ENCODE measurements at places on chromosomes 5 and 9.

GRCh38 chr5:57303985-57304384, 130.1 kb downstream of the GPBP1 start:
- no peak for DNase-seq

- no peak for DNase-seq
These were observed 526.4 kb downstream of the NR2F1-AS1 start for GRCh38 chr5:93054424-93055163.

DNA sequence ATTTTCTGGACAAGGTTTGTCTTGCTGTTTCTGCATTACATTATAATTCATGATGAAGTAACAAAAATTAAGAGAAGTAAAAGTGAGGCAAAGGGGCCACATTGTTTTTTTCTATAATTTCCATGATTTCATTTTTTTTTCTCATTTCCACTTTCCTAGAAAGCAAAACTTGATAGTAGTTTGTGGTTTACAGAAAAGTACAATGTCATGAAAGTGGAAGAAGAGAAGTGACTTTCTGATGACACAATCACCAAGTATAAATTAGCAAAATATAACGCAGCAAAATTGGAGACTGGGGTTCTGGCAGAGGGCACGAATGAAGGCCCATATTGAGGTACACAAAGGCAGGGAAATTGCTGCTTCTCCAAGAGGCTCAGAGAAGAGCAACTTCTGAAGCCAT, 5.0 kb upstream of the IFNA14 start:
- DNase-seq = no peak

- peak; percentile 86 for DNase-seq
These were observed at the start of gene ZNF883 for GRCh38 chr9:113011911-113012381. TSS of gene ZNF883 (minus strand) at chr9:113012192.

DNA sequence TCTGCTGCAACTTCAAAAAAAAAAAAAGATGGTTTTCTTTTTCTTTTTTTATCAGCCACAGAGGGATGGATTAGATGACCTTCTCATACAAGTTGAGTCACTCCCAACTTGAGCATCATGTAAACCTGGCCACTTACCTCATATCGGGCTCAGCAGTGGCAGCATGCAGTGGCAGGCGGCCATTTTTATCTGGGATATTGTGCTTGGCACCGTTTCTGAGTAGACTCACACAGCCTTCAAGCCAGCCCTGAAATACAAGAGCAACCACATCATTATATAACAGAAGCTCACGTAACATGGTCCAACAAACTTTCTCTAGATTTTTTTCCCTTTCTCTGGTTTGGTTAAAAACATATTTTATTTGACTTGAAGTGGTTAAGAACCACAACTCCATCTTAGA, 62.6 kb downstream of the ANKRD55 start:
- DNase-seq = peak; percentile 43

- DNase-seq = peak; percentile 28
These were observed 540.5 kb downstream of the CTNND2 start for GRCh38 chr5:11363631-11364178.

DNA sequence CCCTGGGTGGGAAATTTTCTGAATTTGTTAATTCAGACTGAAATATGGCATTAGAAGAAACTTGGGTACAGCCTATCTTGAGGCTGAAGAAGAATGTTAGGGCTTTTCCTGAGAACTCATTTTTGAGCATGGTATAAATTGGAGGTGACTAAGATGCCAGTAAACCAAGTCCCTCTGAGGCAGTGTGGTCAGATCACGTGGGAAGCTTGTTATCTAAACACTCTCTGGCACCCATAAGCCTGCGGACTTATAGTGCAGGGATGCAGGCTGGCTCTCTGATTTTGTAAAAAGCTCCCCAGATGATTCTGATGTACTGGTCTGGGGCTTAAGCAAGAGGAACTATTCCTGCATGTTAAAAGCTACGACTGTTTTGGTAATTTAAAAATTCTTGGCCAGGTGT, 34.3 kb downstream of the MTMR12 start:
- no peak for DNase-seq

- DNase-seq = no peak
These were observed 33.0 kb upstream of the LCP2 start for GRCh38 chr5:170330568-170331054.

- DNase-seq = no peak
These were observed 13.2 kb upstream of the ARHGEF28 start for GRCh38 chr5:73612799-73613198.

- no peak for DNase-seq
These were observed at the start of gene TIFAB for GRCh38 chr5:135452321-135453030. TSS of gene TIFAB (minus strand) at chr5:135452351. CDS start at chr5:135449939, 2,412 bp downstream.

DNA sequence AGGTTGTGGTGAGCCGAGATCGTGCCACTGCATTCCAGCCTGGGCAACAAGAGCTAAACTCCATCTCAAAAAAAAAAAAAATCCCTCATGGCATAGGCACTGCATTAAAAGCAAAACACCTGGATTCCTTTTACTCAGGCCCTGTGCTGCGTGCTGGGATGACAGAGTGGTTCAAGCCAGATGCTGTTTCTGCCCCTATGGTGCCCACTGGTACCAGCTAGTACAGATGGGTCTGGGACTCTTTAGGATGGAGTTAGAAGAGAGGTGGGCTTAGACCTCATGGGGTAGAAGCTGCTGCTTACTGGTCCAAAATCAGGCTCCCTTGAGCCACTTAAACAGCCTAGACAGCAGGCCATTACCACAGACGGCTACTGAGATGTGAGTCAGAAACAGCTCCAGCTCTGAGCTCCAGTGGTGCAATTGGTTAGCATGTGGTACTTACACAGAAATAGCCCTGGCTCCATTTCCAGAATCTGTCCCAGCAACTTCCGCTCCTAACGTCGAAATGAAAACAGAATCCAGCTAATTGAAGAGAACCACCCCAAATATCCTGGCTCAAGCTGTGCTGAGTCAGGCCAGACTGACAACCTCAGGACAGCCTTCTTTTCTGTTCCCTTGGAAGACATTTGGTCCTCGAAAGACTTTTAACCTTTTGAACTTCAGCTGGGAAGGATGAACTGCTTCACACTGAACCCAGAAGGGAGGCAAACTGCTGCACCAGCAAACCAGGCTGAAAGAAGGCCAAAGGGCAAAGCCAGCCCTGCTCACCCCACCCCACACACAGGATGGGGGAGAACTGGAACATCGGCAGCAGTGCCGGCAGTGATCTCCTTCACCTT, 15.5 kb downstream of the C5orf15 start:
- DNase-seq = peak; percentile 57

- DNase-seq = peak; percentile 69
These were observed 97.9 kb downstream of the CRB2 start for GRCh38 chr9:123453831-123454321.

GRCh38 chr9:76022317-76022716, 131.8 kb downstream of the PCSK5 start:
- DNase-seq = no peak

DNA sequence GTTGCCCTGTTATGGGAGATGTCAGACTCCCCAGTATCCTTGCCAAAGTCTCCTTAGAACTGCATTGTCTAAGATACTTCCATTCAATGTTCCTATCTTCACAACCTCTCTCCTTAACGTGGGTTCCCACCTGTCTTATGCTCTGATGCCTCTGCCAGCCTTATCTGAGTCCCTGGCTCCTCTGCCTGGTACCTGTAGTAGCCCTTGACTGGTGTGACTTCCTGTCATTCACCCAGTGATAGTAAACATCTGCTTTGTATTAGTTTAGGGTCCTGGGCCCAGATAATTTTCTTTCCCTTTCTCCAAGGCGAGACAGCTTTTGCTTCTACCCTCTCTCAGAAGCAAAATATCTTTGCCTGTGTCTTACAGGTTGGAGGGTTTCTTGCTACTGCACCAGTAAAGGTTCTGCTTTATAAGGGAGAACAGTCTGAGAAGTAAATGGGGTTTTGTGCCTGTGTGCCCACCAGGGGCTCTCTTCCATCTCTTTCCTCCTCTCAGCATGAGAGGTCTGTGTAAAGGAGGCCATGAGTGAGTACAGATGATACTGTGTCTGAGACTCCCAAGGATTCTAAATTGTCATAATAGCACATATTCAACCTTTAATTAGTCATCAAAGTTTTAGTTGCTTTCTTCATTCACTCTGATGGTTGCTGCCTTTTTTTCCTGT, 220.8 kb downstream of the PRR16 start:
- DNase-seq = no peak

DNA sequence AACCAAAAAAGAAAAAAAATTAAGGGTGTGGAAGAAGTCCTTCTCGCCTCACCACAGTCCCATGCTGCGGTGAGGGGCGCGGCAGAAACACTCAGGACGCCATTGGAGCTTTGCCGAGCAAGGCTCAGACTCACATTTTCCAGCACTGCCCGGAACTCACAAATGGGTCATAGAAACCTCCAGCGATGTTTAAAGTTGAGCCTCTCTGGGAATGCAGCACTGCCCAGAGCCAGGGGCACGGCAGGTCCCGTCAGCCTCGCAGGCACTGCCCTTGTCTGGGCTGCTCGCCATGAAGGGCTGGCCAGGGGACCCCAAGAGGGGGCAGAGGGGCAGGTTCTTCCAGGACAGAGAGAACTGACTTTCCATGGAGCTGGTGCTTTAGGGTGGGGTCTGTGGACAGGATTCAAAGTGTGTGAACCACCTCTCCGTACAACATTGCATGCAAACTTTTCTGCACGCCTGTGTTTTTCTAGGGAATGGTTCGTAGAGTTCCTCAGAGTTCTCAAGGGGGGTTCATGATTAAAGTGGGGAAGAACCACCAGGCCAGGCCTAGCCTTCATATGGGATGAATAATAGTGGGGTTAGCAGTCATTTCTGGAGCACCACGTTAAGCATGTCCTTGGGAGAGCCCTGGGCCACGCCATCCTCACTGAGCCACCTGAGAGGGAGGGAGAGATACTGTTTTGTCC, 38.4 kb downstream of the PRRX2 start:
- DNase-seq = peak; percentile 80

DNA sequence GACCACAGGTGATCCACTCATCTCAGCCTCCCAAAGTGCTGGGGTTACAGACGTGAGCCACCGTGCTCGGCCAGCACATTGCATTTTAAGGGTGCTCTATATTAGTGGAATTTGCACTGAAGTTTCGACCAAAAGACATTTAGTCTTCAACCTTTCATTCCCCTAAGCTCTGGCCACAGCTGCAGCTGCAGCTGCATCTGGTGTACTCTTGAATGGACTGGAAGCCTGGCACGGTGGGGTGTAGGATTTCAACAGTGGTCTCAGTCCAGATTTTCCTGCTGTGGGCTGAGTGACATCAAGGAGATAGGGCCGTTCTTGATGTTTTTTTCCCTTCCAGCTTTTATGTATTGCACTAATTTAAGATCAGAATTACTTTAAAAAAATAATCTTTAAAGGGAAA, 255.2 kb downstream of the PDZD2 start:
- peak; percentile 78 for DNase-seq

DNA sequence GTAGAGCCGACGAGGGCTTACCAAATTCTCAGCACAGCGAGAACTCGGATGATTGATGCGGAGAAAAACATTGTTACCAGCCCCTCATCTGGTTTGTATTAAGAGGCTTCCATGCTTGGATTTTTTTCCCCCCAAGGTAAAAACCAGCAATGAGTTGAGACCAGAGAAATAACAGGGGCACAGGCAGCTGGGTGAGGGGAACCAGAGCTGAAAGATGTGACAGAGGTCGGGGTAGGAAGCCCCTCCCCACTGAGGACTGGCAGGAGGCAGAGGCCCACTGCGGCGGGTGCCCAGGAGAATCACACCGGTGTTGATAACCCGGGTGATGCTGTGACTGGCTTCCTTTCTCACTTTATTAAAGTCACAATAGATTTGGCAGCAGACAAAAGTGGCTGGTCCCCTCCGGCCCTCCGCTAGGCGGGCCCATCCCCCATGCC, 116.5 kb upstream of the PHYKPL start:
- no peak for DNase-seq

DNA sequence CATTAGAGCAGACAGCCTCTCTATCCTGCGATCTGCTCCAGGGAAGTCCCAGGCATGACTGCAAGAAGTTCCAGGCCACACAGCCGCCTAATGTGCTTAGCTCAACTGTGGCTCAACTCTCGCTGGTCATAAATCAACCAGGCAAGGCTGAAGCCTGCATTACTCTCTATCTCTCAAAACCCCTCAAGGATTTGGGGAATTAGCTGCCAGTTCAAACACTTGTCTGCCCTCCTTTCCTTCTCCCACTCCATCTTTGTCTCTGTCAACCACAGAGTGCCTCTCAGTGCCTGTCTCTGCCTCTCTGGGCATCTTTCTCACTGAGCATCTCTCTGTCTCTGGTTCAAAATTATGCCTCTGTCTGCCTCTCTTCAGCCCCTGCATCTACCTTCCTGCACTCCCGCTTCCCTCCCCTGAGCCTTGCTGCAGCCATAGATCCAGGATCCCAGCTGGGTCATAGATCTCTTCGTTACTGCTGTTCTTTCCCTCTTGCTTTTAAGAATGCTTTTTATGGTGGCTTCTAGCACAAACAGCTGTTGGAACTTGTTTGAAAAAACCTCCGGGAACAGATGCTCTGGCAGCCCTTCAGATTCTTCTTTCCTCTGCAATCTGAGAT, 27.9 kb upstream of the GALNT10 start:
- DNase-seq = peak; percentile 89

DNA sequence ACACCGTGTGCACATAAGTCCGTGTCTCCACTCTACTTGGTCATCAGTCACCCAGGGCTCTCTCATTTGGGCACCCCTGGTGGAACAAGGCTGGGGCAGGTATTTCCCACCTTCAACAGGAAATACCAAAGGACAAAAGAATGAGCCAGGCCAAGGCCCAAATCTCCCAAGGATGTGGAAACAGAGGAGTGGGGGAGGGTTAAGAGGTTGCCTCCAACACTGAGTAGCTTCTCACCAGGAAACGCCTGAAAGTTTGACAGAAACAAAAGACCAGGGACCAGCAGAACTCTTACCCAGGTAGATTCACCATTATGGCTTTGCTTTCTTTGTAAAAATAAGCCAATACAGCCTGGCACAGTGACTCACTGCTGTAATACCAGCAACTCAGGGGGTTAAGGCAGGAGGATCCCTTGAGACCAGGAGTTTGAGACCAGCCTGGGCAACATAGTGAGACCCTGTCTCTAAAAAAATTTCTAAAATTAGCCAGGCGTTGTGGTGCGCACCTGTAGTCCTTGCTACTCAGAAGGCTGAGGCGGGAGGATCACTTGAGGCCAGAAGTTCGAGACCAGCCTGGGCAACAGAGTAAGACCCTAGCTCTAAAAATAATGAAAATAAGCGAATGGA, 12.7 kb downstream of the SLC1A3 start:
- no peak for DNase-seq

DNA sequence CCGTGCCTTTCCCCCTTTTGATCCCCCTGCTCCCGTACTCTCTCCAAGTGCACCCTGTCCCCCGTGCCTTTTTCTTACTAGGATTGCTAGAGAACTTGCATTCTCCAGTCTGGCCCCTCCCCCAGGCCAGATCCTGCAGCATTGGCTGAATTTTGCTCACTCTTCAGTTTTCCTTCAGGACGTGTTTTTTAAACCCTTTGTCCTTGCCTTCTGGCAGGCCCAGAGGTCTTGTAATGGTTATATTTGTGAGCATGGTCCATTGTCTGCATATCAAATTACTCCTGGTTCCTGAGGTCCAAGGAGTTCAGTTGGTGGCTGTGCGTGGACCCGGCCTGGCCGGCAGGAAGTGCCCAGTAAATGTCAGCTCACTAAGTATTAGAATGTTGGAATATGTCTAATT, 606 bp downstream of the TBC1D13 start:
- peak; percentile 32 for DNase-seq

- DNase-seq = peak; percentile 82
These were observed 151.8 kb upstream of the VLDLR start for GRCh38 chr9:2469681-2470221.
